T-helper 2 cell treated with Interferon-gamma antibody and Interleukin-4, amounts not matched to agents 5 μg/mL and 100 μg/mL, for 36 hours (primary cell): ENCODE measurements at places on chromosomes 7 and 10.

DNA sequence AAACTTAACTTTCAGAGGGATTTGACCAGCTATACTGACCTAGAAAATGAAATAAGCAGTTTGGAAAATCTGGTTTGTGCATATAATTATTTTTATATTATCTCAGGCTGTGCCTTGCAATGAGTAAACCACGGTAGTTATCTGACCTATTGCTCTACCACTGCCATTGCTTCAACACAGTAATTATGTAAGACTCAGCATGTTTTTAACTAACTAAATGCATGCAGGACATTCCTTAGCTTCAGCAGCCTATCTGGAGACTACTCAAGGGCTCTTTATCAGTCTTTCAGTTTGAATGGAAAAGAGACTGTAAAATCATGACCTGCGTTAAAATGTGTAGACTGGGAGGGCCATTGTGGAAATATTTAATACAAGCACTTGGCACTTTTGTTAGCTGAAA is 22.5 kb downstream of the CHN2 start:
- no peak for DNase-seq

DNA sequence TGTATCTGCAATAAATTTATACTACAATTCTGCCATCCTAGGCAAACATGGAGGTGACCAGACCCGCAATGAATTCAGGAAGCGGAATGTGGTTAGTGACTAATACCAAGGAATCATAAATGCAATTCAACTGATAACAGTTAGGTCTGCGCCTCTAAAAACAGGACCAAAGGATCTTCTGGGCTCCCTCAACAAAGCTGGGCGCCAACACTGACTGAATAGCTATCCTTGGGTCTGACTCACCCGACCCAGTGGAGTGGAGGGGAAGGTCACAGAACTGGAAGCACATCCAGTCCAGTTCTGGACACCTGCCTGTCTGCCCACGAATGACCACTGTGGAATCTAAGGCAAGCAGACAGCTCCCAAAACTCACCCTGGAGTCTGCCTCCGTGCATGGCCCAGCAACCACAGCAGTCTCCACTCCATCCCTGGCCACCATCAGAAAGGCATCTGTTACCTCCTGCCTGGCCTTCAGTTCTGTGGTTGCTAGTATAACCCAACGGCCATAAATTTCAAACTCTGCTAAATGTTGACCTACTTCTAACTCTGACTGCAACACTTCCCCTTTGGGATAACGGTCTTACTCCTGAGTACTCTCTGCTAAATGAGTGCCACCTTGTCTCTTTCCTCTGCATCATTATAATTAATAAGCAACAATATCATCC is 43.0 kb upstream of the DLX6 start:
- no peak for DNase-seq

- no peak for DNase-seq
Observed at GRCh38 chr10:73746721-73747120, 2.5 kb downstream of the SEC24C start.

DNA sequence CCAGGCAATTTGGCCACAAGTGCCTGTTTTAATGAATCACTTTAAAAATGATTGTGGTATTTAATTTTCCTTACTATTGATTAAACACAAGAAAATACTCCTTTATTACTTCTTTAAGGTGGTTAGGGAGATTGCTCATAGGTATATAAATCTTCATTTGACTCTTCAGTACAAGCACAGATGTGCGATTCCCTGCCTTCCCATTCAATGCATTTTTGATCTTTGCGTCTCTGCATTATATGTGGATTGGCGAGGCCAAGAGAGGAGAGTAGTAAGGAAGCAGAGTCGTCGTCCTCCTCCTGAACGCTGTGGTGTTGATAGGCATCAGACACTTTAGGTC is 683.7 kb downstream of the LRMDA start:
- no peak for DNase-seq

DNA sequence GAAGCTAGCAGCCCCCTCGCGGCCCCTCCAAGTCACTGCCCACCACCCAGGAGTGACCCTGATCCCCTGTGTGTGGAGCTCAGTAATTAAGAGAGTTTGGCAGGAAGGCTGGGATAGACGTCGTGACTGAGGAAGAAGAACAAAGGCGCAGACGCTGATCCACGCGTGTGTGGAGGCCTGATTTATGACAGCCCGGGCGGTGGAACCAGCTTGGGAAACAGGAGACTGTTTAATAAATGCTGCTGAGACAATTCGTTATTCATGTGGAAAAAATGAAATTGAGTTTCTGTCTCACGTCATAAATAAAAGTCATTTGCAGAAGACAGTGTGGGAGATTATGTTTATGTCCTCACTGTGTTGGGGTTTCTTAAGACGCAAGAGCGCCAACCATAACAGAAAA is 130.8 kb downstream of the ELFN1 start:
- no peak for DNase-seq

DNA sequence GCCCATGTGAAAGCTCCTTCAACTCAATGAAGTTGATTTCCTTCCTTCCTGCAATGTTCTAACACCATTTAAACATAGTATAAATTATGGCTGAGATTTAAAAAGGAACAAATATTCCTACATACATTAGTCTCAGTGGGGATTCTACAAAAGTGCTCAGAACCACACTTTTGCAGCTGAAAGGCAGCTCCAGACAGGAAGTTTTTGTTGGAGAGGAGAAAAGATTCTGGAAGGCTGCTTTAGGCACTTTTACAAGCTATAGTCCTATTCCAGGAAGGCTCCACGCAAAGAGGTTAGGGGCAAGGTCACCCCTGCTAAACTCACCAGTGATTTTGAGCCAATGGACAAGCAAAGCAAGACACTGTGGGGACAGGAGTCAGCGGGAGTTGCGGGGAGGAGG is 179.2 kb upstream of the CDCA7L start:
- no peak for DNase-seq

GRCh38 chr7:29332042-29332811 is 137.7 kb downstream of the CHN2 start:
- DNase-seq, result no peak

DNA sequence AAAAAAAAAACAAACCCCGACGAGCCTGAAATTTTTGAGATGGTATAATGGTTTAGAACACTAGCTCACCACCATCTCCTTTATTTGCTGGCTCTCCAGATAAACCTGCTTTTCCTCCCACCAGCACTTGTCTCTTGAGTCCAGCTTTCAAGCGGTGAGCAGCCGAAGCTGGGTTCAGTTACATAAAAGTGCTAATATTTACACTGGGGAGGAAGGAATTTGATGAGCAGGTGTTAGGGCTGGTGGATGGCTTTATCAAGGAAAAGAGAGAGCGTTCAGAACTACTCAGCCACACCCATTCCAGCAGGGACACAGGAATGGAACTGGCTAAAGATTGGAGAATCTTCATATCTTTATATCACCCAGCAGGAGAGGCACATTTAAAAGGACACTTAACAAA is 6.6 kb upstream of the CALML3 start:
- no peak for DNase-seq

DNA sequence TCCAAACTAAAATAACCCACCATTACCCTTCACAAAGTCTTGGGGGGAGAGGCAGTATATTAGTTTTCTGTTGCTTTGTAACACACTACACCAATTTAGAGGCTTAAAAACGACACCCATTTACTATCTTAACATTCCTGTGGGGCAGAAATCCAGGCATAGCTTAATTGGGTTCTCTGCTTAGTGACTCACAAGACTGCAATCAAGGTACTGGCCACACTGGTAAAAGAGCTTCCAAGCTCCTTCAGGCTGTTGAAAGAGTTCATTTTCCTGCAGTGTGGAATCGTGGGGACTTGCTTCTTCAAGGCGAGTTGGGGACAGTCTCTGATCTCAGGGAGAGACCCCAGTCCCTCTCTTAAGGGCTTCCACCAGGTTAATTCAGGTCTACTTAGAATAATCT is 139.1 kb downstream of the XPNPEP1 start:
- DNase-seq, result no peak

- no peak for DNase-seq
Observed at GRCh38 chr10:28317760-28318159, 14.9 kb upstream of the MPP7 start.

GRCh38 chr7:86391813-86392212 is 251.9 kb upstream of the GRM3 start:
- no peak for DNase-seq

DNA sequence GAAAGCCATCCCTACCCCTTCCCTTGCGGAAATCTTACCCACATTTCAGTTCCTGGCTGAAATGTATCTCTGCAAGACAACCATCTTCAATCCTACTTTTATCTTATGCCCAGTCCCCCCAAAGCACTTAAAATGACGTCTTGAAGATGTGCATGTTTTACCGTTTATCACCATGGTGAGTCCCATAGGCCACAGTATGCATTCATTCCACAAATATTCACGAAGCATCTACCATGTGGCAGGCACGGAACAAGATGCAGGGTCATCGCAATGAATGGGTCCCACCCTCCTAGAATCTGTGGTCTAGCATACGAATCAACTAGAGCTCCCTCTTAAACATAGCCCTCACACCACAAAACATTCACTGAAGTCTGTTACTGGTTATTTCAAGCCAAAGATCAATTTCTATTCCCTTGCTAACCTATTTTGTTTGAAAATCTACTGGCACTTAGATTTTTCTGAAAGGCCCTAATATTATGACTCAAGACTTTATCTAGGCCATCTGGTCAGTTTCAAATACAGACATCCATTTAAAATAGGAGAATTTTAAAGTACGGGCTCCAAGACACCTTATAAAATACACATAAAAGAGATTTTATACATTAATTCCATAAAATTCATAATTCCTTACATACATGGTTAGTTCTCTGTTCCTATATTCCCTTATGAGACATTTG is 99.4 kb downstream of the PARD3 start:
- DNase-seq, result no peak

GRCh38 chr7:76220185-76221057 is 18.7 kb downstream of the SRRM3 start:
- DNase-seq, result no peak

- no peak for DNase-seq
Observed at GRCh38 chr7:24754906-24755506, 2.3 kb downstream of the GSDME start.

DNA sequence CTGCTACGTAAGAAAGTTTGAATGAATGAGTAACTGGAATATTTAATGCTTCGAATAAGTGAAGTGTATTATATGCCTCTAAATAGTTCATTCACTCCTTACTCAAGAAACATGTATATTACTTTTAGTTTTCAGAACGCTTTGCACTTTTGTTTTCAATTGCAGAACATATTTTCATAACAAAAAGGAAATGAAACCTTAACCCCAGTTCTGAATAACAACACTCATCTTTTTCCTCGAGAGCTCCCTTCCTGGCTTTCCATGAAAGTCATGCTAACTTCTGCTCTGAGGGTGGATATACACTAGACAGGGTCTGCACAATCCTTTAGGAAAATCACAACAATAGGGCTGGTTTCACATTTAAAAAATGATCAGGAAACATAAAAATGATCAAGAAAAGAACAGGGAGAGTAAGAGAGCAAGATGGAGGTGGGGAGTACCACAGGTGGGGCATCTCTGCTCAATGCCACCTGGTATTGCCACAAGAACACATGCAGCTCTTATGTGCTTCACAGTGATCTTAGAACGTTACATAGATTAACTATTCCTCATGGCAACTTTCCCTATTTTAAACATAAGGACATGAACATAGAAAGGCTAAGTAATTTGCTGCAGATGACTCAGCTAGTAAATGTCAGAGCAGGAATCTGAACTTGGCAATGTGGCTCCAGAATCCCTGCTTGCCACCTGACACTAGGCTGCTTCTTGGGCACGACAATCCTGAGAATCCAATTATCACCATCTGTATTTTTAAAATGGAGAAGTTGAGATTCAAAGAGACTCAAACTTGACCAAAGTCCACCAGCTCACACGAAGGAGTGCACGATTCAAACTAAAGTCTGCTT is 219.5 kb upstream of the AOAH start:
- no peak for DNase-seq

DNA sequence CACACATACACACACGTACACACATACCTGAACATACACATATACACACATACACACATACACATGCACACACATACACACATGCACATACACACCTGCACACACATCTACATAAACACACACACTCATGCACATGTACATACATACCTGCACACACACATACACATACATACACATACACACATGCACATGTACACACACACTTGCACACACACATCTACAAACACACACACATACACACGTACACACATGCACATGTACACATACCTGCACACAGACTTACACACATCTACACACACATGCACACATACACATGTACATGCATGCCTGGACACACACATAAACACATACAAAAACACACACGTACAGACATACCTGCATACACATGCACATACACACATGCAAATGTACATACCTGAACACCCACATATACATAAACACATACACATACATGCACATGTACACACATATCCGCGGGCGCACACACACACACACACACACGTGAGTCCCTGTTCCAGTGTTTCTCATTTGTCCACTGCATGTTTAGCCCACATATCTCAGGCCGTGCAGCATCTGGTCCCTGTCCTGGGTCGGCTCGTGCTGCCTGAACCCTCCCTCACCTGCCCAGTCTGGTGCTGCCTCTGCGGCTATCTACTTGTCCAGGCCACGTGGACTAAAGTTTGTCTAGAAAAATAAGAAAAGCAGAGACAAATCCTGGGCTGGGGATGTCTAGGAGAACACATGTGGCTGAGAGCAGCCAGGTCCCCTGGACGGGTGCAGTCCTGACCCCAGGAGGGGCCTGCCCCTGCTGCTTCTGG is 238.7 kb downstream of the TCERG1L start:
- DNase-seq, result no peak

- no peak for DNase-seq
Observed at GRCh38 chr10:118264838-118265470, 77.2 kb downstream of the FAM204A start.

- DNase-seq, result no peak
Observed at GRCh38 chr7:94414481-94414880, 19.8 kb downstream of the COL1A2 start.

GRCh38 chr10:112223725-112224124 is 40.2 kb upstream of the GPAM start:
- DNase-seq, result no peak

GRCh38 chr10:105207476-105207995 is 566.4 kb downstream of the SORCS3 start:
- DNase-seq, result no peak

DNA sequence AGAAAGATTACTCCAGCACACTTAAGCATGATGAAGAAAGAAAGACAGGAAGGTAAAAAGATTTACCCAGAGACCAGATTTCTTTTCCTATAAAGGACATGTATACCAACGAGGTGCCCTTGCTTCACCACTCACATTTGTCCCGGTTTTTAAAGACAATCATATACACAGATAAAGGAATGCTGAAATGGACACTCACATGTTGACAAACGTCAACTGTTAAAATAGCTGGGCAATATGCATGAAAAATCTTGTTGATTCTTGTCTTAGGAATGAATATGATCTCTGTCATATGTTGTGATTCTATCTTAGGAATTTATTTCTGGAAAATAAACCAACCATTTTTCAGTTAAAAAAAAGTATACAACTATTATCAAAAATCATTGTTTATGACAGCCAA is 158.2 kb downstream of the SRPK2 start:
- DNase-seq, result no peak

DNA sequence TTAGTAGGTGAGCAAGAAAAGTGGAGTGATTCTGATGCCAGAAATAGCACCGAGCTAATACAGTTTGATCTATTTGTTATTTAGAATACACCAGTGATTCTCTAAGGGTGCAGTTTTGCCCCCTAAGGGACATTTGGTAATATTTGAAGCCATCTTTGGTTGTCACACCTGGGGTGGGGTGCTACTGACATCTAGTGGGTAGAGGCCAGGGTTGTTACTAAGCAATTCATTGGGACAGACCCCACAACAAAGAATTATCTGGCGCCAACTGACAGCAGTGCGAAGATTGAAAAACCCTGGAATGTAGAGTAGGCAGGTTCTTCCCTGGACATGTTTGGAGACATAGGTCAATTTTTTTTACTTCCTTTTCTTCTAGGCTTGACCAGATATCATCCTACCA is 14.6 kb downstream of the PALS2 start:
- peak; percentile 9 for DNase-seq
